ENCODE measurements at places on chromosomes 16 and 17.
A peak's percentile ranks its signal among the peaks of the same experiment; 100 is the strongest.

- peak; percentile 49 for DNase-seq
Measured at GRCh38 chr17:81398832-81399411, 3.7 kb downstream of the BAHCC1 start.

DNA sequence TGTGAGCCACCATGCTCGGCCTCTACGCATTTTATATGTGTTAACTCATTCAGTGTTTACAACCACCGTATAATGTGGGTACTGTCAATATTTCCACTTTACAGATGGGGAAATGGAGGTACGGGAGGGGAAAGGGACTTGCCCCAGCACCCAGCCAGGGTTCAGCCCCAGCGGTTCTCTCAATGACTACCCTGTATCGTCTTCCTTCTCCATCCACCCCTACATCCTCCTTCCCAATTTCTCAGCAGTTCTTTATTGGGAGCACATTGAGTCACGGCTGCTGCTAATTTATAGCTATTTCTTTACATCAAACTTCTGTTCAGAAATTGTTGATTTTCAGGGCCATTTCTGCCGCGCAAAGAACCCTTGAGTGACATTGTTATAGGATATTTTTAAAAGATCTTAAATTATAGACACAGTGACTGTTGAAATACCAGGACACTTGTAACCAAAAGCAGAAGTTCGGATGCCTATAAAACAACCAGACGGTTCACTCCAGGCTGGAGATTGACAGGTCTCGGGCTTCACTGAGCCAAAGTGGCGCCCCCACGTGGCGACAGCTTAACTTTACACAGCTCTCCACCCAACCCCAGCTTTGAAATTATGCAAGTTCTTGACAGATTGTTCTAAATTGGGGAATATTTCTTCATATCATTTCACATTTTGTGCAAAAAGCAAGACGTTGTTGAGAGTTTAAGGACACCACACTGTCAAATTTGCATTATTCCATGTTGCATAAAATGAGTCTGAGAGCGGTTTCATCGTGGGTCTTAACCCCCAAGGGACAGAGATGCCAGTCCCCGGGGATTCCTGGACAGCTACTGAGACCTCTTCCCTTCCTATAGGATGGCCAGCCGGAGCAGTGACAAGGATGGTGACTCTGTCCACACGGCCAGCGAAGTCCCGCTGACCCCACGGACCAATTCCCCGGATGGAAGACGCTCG lies 11.8 kb downstream of the SYT17 start:
- peak; percentile 63 for DNase-seq

GRCh38 chr17:73390851-73391250 lies 79.0 kb upstream of the CDC42EP4 start:
- DNase-seq, result no peak

DNA sequence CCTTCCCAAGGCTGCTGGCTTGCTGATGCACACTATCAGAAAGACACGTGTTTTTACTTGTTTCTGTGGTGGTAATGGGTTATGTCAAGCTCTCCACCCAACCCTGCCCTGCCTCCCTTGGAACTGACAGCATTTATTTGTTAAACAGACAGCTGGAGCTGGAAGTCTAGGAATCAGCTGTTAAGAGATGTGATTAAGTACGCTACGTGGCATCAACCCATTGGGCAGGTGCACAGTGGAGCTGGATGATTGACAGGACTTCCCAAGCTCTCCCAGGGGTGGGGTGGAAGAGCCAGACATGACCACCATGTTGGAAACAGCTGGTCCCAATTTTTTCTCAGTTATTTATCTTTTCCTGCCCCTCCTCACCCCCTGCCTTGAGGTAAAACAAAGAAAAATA lies 49.4 kb downstream of the ADAMTS18 start:
- no peak for DNase-seq

DNA sequence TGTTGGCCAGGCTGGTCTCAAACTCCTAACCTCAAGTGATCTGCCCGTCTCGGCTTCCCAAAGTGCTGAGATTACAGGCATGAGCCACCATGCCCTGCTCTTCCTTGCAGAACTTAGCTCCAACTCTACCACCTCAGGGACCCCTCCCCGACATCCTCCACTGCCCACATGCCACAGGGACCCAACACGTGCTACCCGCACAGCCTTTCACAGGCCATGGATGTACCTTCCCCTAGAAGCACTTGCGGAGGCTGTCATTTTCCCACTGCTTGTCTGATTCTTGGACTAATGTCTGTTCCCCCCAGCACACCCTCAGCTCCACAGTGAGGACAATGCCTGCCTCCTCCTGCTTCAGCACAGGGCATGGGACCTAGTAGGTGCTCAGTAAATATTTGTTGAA lies 147.4 kb downstream of the ZNF423 start:
- DNase-seq, result no peak

DNA sequence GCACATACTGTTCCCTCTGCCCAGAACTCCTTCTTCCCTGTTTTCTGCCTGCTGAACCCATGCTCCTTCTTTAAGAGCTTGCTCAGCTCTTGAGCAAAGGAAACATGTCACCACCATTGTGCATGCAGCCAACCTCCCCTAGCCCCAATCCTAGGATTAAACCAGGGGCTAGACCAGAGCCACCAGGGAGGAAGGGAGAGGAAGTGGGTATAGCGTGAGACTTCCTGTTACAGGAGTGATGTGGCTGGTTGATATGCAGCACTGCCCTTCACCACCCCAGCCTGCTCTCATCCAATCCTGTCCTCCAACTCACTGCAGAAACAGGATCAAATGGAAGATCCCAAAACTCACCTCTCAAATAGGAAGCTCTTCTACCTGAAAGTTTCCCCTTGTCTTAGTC lies 67.1 kb upstream of the CDH5 start:
- DNase-seq, result no peak

GRCh38 chr17:43931062-43931571 lies 11.2 kb downstream of the PPY start:
- DNase-seq, result no peak

DNA sequence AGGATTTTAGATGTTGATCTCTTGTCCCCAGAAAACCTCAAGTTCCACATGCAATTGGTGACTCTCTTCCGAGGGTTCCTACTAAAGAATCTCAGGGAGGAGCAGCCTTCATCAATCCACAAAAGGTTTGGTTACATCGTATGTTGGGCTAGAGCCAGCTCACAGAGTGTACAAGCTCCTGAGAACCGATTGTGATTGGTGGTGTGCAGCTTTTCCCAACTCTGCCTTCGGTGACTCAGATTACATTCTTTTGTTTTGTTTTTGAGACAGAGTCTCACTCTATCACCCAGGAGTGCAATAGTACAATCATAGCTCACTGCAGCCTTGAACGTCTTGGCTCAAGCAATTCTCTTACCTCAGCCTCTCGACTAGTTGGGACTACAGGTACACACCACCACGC lies 172.4 kb downstream of the PMP22 start:
- peak; percentile 10 for DNase-seq

- DNase-seq, result no peak
Measured at GRCh38 chr16:82671741-82672140, 45.0 kb downstream of the CDH13 start.

GRCh38 chr17:3167574-3167973 lies 29.7 kb upstream of the OR1A2 start:
- no peak for DNase-seq

GRCh38 chr16:84199861-84200260 lies 8.9 kb downstream of the ADAD2 start:
- no peak for DNase-seq

DNA sequence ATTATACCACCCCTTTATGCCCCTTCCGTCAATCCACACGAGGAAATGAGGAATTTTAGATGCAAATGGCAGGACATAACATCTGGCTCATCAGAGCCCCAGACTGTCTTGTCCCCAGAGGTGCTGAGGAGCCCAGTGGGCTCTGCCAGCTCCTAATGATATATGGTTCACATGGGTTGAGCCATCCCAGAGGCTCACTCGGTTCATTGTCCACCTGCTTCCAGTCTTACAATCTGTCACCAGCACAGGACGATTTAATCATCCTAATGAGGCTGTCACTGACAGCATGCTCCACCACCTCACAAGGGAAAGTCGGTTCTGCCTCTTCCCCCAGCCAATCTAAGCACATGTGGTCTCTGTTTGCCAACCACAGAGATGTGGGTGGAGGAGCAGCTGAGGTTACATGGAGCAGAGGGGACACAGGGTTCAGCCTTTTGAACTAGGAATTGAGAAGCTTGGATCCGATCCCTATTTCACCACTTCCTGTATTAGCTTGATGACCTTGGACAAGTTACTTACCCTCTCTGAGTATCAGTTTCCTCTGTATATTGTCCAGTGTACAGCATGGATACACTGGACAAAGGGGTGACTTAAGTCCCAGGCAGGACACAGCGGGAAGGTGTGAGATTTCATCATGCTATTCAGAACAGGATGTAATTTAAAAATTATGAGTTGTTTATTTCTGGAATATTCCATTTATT lies 27.0 kb upstream of the DHX8 start:
- peak; percentile 51 for DNase-seq

GRCh38 chr17:44708401-44709263 lies at the start of gene DBF4B:
TSS of gene DBF4B (plus strand) at chr17:44708665. CDS start at chr17:44708821, 156 bp downstream.
- DNase-seq, result peak; percentile 94

- DNase-seq, result no peak
Measured at GRCh38 chr16:49335828-49336227, 37.8 kb upstream of the C16orf78 start.

DNA sequence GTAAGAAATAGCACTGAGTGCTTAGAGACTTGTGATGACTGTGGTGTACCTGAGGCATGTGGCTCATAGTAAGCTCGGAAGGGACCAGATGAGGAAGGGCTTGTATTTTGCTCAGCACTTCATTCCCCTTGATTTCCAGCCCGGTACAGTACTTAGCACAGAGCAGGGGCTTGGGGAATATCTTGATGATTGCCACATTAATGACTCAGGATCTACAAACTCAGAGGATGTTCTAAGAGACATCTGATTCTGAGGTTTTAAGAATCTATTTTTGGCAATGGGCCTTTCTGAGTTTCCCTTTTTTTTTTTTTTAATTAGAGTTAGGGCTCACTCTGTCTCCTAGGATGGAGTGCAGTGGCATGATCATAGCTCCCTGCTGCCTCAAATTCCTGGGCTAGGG lies 9.1 kb downstream of the ASPHD1 start:
- peak; percentile 45 for DNase-seq

- DNase-seq, result no peak
Measured at GRCh38 chr17:57154921-57155320, 69.9 kb downstream of the AKAP1 start.

GRCh38 chr16:535446-536405 lies 8.2 kb downstream of the CAPN15 start:
- peak; percentile 84 for DNase-seq

DNA sequence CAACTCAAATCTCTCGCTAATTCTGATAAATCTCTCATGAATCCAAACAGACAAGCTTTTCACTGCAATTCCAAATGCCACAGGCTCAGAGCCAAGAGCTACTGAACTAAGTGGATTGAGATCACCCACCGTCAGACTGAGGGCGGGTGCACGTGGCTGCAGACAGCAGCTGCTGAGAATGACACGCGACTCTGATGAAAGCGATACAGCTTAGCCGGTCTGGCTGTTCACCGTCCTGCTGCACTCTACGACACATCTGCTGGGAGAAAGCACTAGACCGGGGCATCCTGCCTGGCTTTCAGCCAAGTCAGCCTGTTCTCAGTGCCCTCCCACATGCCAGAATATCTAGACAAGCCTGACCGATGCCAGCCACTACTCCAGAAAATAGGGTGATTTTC lies 42.6 kb downstream of the KLHDC4 start:
- DNase-seq, result peak; percentile 89

DNA sequence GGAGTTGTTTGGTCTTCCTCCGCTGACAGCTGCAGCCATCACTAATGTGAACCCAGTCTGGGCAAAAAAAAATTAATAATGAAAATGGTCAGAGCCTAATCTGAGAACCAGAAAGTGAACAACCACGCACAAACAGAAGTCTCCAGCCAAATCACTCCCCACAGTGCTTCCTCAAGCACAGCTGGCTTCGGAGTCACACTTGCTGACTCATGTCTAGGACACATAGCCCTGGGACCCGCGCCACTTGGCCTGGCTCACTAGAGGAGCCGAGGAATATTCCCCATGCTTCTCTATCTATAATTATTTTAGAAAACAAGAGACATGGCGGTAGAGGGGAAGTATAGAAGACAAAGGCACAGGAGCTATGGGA lies 109.1 kb downstream of the ZFHX3 start:
- peak; percentile 80 for DNase-seq

- no peak for DNase-seq
Measured at GRCh38 chr16:85667261-85667660, 21.5 kb downstream of the GINS2 start.

- DNase-seq, result no peak
Measured at GRCh38 chr17:82952019-82952418, 112.2 kb upstream of the ZNF750 start.

DNA sequence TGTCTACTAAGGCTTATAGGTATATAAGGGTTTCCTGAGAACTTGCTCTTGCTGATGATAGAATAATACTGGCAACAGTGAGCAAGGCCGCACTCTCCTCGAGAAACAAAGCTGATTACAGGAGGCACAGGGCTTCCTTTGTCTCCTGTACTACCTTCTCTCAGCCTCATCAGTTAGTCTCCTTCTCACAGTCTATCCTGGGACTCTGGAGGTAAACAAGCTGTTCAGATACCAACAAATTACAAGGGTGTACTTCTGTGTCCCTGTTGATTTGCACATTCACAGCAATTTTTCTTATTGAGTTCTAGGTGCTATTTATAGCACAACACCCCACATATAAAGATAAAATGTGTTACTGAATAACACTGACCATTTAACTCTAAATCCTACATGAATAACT lies 98.7 kb downstream of the TRIM37 start:
- DNase-seq, result no peak

DNA sequence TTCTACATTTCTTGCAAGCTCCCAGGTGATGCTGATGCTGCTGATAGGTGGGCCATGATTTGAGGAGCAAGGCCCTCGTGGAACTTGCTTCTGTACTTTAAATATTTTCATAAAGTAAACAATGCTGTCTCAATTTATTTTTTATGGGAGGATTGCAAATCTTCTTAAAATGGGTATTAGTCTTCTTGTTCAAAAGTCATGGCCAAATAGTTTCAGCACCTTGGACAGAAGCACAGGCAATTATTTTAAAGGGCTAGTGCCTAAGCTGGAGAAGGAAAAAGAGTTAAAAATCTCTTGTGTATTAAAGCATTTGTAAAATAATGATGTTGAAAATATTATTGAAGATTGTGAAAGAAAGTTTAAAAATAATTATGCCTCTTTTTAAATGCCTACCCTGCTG lies 50.5 kb downstream of the GPR139 start:
- no peak for DNase-seq

GRCh38 chr17:70405492-70406220 lies 236.3 kb downstream of the KCNJ2 start:
- DNase-seq, result peak; percentile 66

Data from AG08396 (cell line).